Muscle of back (tissue), 13 donors: ENCODE measurements at places on chromosomes 2 and 18.

DNA sequence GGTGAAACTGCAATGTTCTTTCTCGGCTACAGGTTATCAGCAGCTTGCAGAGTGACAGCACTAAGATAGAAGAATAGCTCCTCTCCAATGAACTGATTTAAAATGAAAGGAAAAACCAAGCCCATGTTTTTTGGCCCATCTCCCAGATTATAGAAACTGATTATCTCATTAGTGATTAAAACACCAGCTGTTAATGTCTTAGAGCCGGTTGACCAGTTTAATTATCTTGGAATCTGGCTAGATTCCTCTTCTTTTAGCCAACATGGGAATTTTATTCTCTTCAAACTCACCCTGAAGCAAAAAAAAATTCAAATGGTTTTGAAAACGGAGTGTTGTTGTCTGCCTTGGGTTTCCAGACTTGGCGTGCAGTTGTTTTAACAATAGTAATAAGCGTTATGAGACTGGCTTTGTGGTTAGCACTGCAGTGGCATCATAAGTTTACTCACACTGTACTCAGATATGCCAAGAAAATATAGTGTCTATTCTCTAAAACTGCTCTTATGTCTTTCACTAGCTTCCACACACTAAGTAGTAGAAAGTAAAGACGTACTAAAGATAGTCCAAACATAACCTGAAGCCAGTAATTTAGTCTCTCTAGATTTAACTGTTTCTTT, 665.3 kb downstream of the STK39 start:
- DNase-seq, result peak; percentile 10

- DNase-seq, result no peak
These were observed 78.3 kb upstream of the SETBP1 start for GRCh38 chr18:44602380-44602779.

- no peak for DNase-seq
These were observed 142.7 kb upstream of the DOK6 start for GRCh38 chr18:69257861-69258458.

- no peak for DNase-seq
These were observed 30.4 kb downstream of the RAMP1 start for GRCh38 chr2:237889811-237890210.

DNA sequence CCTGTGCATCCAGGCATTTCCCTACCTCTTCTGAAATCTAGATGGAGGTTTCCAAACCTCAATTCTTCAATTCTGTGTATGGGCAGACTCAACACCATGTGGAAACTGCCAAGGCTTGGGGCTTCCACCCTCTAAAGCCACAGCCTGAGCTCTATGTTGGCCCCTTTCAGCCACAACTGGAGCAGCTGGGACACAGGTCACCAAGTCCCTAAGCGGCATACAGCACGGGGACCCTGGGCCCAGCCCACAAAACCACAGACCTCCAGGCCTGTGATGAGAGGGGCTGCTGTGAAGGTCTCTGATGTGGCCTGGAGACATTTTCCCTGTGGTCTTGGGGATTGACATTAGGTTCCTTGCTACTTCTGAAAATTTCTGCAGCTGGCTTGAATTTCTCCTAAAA, 255.4 kb downstream of the TDRD15 start:
- DNase-seq, result no peak

- DNase-seq, result no peak
These were observed 628 bp downstream of the CREG2 start for GRCh38 chr2:101386599-101387150.

DNA sequence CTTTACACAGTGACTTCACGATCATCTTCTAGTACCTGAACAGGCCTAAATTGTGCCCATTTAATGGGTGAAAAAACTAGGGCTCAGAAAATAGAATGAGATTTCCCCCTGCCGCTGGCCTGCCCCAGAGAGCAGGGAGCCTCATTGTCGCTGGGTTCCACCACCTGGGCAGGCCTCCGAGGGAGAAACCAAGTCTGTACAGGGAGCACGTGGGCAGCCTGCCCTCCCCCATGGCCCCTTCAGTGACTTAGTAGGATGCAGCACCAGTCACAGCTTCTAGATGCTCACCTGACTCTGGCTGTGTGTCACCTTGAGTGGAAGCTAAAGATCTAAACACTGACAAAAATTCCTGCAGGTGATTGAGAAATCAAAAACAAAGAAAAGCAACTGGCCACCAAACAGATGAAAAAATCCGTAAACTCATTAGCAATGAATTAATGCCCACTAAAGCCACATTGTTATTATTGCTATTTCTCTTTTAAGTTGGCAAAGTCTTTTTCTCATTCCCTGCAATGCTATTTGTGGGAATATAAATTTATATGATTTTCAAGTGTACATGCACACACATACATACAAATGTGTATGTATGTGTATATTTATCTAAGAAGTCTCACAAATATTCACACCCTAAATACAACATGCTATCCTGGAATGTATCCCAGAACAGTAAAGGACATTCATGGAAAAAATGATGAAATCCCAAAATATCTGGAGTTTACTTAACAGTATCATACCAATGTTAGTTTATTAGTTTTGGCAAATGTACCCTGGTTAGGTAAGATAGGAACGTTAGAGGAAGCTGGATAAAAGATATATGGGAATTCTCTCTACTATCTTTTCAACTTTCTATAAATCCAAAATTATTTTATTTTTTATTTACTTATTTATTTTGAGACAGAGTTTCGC, 18.7 kb upstream of the ASPRV1 start:
- DNase-seq, result no peak

DNA sequence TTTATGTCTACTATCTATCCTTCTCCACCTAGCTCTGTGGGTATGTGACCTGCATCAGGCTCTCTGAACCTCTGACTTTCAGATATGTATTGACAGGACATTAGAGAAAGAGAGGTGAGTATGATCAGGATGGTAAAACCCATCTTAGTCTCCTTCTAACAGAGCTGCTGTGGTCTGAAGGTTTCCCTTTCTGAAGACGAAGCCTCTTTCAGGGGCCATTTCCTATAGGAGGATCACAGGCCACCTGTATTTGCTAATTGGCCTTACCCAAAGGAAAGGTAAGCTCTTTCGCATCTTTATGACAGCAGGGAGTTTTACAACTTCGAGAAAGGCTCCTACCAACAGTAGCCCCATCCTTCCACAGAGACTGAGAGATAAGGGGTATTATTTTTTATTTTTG, 442.9 kb downstream of the KCNJ3 start:
- no peak for DNase-seq
